ENCODE measurements at places on chromosomes 6 and 20.

- no peak for DNase-seq
These were observed 29.8 kb upstream of the MCHR2 start for GRCh38 chr6:100023798-100024197.

GRCh38 chr20:43185901-43186300 is 3.8 kb downstream of the PTPRT start:
- no peak for DNase-seq

DNA sequence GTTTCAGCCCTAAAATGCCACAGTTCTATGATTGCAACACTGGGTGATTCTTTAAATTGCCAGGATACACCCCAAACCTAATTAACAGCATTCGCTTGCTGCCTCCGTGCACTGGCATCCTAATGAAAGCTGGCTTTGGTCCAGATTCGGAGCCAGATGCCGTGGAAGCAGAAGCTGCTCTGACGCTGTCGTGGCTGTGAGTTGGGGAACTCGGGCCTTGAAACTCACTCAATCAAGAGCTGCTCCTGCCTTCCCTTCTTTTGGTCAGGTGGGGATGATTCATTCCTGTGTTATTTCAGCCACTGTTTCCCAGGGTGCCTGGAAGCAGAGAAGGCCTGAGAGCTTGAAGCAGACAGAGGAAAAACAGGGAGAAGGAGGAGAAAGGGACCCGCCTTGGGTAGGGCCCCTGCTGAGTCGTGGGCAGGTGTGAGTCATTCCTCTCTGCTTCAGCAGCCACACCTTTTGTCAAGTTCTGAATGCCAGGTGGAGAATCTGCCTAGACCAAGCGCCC is 36.2 kb upstream of the DSP start:
- DNase-seq, result no peak

DNA sequence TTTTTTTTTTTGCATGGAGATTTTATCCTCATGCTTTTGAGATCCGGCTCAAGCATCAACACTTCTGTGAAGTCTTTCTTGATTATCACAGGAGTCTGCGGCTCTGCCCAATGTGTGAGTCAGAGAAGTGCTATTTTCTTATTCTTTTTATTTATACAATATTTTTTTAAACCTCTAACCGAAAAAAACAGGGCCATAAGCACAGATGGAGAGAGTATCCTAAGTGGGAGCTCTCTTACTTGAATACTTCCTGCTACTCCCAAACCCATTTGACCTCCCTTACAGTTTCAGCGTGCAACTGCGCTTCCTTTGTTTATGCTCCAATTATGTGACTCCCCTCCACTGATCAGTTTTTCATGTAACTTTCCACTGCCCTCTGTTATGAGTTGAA is 8.7 kb upstream of the ATXN1 start:
- DNase-seq, result no peak

DNA sequence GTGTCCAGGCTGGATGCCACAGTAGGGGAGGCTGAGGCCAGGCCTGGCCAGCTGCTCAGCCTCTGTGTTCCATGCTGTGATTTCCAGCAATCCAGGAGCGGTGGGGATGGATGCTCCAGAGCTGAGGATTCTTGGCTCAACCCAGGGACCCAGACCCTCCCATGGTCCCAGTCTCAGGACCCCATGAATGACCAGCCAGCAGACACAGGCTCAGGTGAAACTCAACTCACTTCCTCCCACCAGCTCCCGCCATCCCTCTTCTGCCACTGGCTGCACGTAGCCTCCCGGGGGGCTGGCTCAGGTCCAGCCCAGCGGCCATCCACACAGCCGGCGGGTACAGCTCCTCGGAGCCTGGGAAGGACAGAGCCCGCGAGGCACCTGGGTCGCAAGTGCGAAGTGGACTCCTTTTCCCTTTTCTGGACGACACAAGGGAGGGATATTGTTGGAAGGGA is 54.5 kb upstream of the DACT2 start:
- no peak for DNase-seq
